Adipose tissue (tissue), 3 donors: ENCODE measurements at places on chromosomes 1 and 21. TPM values are rescaled to one million over a fixed set of nuclear protein-coding genes. Genes with fewer than 3 reads are reported as not detected.

The ETV3L gene
- polyA plus RNA-seq = not detected

The AKR7A3 gene
- polyA plus RNA-seq = 29.6 TPM

The ANKRD65 gene
- polyA plus RNA-seq = 9.9 TPM

The OLFML3 gene
- polyA plus RNA-seq = 15.7 TPM

The ADAM30 gene
- not detected for polyA plus RNA-seq

The TLCD4 gene
- 2.1 TPM for polyA plus RNA-seq

The RBM8A gene
- polyA plus RNA-seq = 102 TPM

The BEST4 gene
- polyA plus RNA-seq = 0.21 TPM

The LIN9 gene
- 1.2 TPM for polyA plus RNA-seq

The MYOCOS gene
- polyA plus RNA-seq = not detected

The SPRR2A gene
- polyA plus RNA-seq = 5.4 TPM

The OPTC gene
- polyA plus RNA-seq = not detected

The RPE65 gene
- not detected for polyA plus RNA-seq

The ARID1A gene
- polyA plus RNA-seq = 22.8 TPM

The KCNT2 gene
- polyA plus RNA-seq = 0.33 TPM

The TACSTD2 gene
- polyA plus RNA-seq = 56.5 TPM

The CHAF1B gene
- polyA plus RNA-seq = 0.79 TPM

The FCRL4 gene
- polyA plus RNA-seq = not detected

The TMEM69 gene
- 16.7 TPM for polyA plus RNA-seq

The CHD5 gene
- 0.16 TPM for polyA plus RNA-seq

The PLA2G2D gene
- 0.01 TPM for polyA plus RNA-seq

The KRTAP8-1 gene
- polyA plus RNA-seq = not detected

The PAQR6 gene
- polyA plus RNA-seq = 0.79 TPM

The SMCP gene
- polyA plus RNA-seq = not detected

The SPRR3 gene
- polyA plus RNA-seq = 1.2 TPM

The OR10J1 gene
- polyA plus RNA-seq = not detected

The C1orf94 gene
- not detected for polyA plus RNA-seq

The HLX gene
- 21.1 TPM for polyA plus RNA-seq

The YOD1 gene
- polyA plus RNA-seq = 1.9 TPM

The RGS7 gene
- polyA plus RNA-seq = 0.13 TPM

The PRR9 gene
- polyA plus RNA-seq = 1.0 TPM

The FHAD1 gene
- 0.30 TPM for polyA plus RNA-seq

The PTPN14 gene
- 7.3 TPM for polyA plus RNA-seq

The OR2AK2 gene
- not detected for polyA plus RNA-seq
